ENCODE measurements at places on chromosomes 7 and 10.

DNA sequence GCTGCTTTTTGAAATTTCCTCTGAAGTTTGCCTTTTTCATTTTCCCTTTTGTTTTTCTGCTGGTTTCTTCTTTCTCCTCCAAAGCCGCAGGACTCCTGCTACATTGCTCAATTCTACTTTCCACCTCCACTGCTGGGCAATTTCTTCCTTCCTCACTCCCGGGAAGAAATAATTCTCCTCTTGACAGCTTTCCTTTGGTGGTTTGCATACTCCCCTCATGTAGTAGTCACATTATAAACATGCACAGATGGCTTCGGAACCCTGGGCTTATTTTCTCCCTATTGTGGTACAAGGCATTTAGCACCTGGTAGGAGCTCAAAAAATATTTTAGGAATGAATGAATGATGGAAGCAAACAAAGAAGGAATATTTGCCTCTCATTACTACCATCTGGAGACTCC, 977.2 kb downstream of the LRMDA start:
- no peak for DNase-seq

- no peak for DNase-seq
Measured at GRCh38 chr7:120164-120991, 72.0 kb upstream of the FAM20C start.

DNA sequence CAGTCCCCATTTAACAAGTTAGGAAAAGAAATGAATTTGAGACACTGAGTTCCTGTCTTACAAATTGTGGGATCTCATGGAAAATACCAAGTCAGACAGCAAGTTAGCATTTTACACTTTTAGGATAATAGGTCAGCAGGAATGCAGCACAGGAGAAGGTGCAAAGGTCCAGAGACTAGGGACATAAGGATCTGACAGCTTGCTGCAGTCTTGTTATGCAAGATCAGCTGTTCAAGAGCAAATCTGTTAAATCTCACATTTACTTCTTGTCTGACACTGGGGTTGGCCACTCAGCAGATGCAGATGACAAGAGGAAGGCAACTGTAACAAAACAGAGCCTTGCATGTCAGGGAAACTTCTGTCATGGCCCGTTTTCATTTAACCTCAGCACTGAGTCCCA, 239.6 kb downstream of the PHF14 start:
- DNase-seq: no peak

DNA sequence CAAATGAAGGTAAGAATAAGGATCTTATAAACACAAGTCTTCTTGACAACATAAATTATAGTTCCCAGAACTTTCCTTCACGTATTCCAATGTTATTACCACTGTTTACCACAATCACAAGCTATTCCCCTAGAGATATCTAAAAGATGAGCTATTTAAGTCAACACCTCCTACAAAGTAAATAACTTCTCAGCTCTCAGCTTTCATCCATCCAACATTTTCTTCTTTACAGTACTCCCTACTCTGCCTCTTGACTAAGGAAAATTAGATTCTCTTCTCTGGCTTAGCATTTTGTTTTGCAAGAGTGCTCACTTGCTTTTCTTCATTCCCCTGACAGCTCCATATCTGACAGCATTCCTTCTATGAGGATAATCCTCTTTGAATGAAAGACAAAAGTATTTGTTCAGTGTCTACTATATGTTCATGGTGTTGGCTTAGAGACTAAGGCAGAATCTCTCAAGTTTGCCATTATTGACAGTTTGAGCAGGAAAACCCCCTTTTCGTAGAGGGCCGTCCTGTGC, 93.0 kb upstream of the IL6 start:
- DNase-seq: no peak

DNA sequence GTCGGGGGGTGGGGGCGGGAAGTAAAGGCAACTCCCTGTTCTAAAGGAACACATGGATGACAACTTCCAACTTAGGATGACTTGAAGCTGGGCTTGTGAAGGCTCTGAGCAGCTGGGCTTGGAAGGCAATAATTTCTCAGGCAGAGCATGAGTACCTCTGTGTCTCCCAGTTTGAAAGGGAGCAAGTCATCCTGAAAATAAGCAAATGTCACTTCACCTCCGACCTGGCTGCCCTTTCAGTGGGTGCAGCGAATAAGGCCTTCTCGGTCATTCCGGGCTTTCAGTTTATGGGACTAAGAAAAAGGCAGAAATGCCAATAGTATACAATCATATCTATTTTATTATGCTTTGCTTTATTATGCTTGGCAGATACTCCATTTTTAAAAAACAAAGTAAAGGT, 15.3 kb upstream of the ADAMTS14 start:
- DNase-seq: no peak

- DNase-seq: no peak
Measured at GRCh38 chr7:30787486-30787885, 16.3 kb downstream of the MINDY4 start.

- DNase-seq: no peak
Measured at GRCh38 chr7:116863936-116864500, 1.6 kb downstream of the CAPZA2 start.

DNA sequence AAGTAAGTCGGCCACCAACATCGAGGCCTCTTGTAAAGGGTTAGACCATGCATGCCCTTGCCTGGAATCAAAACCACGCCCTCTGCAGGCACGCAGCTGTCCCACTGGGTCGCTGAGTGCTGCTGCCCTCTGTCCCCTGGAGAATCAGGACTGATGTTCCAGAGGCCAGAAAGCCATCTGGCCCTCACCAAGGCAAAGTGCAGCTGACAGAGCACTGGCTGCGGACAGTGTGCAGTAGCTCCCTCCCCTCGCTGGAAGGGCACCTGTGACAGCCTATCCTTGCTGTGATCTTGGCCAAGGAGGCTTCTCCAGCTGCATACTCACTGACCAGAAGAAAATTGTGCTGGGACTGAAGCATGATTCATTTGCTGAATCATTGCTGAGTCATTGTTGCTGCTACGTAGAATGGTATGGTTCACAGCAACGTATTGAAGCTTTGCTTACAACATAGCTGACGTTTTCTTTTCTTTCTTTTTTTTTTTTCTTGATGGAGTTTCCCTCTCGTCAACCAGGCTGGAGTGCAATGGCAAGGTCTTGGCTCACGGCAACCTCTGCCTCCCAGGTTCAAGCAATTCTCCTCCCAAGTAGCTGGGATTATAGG, 30.4 kb downstream of the DDC start:
- no peak for DNase-seq

GRCh38 chr10:86103391-86104101, 263.0 kb downstream of the GRID1 start:
- DNase-seq: no peak

DNA sequence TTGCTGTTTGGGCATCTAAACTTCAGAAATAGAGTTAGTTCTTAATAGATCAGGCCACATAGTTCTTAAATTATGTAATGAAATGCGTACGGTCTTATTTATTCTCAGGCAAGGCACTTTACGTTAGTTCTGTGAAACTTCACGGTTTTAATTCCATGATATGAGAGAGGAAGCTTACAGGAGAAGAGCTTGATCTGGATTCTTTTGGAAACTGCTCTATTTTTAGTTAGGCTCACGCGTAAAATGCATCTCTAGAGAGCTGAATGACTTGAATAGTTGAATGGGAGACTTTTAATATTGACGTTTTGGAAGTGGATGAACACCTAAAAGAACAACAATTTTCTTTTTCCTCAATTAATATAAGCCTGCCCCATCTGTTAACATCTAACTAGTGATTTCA, 71.1 kb downstream of the PRKG1 start:
- no peak for DNase-seq

Measured in effector memory CD8-positive, alpha-beta T cell (primary cell).